ENCODE measurements at places on chromosomes 7 and 10.

- DNase-seq, result no peak
These were observed 67.8 kb upstream of the NPVF start for GRCh38 chr7:25296086-25296485.

- no peak for DNase-seq
These were observed 335.6 kb downstream of the ADK start for GRCh38 chr10:74486659-74487058.

DNA sequence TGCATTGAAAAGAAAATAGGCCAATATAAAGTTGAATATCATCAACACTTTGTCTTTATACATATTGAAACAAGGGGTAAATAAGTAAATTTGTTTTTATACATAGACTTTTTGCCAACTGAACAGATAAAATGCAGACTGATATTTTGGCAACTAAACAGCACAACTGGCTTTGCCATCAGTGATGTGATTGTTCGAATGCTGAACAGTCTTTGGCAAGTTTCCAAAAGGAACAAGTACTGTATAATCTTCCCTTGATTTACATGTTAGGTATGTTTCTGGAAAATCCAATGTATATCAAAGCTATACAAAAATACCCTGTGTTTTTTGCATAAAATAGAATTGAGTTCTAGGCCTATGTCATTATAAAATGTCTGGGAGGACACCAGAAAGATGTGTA, 18.2 kb upstream of the ANKRD1 start:
- DNase-seq, result no peak

GRCh38 chr10:123393170-123393569, 239.0 kb downstream of the BUB3 start:
- no peak for DNase-seq

DNA sequence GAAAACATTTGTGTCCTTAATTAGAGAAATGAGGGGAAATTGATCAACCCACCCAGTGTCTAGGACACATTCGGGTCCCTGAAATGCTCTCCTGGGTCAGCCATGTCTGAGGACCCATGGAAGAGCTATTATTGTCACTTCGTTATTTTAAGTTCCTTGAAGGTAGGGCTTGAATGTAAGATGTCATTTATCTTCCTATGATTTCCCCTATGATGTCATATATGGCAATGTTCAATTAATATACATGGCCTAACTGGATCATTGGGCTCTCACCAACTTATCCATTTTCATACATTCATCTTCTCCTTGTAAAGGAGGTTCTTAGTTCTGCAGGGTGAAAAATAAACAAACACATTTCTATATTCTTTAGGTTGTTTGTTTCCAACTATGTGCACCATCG, 113.0 kb upstream of the FAM171A1 start:
- no peak for DNase-seq

DNA sequence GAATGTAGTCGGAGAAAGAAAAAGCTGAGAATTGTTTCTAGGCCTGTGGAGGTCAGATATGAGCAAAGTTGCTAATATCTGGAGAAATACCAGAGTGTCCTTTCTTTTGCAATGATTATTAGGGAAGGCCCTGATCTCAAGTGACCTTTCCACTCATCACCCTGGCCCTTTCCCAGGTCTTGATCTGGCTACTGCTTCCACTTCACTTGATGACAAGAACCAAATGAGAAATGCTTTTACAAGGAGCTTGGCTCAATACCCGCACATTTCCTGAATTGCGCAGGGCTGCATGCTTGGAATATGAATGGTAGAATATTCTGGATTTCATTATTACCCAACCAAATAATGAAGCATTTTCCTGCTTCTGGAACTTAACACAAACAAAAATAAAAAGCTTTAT, 104.6 kb downstream of the ITGB8 start:
- no peak for DNase-seq

DNA sequence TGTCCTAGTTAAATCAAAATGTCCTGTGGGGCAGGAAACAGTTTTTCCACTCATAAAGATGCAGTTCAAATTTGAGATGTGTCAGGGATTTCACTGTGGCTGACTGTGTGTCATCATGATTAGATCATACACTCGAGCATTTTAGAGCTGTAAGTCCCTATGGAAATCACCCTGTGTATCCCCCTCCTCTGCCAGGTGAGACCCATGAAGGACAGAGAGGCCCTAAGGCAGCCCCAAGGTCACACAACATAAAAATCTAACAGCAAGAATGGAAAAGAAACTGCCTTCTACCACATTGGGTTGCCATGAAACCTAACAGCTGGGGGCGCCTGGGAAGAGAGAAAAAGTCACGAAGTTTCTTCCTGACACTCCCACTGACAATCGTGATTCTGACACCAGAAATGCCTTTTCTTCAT, 135.8 kb downstream of the KCNMA1 start:
- peak; percentile 55 for DNase-seq

DNA sequence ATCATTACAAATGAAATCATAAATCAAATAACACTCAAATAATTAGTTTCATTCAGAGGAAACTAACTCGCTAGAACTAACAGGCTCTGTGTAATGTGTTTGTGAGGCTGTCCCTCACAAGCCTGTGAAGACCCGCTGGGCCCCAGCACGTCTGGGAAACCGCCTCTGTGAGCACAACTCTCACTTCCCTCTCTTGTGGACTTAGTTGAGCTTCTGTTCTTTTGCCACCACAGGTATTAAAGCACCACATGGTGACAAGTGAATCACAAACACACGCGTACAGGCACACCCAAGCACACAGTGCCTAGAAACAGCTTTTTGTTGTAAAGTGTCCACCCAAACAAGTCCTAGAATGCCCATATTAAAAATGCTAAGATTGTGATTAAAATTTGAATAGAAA, 51.0 kb downstream of the ZNF777 start:
- no peak for DNase-seq

- DNase-seq, result no peak
These were observed 23.6 kb downstream of the ST8SIA6 start for GRCh38 chr10:17430647-17431355.

GRCh38 chr10:120505056-120505455, 48.0 kb downstream of the PLPP4 start:
- DNase-seq, result no peak

GRCh38 chr7:127831318-127832219, 179.6 kb downstream of the SND1 start:
- no peak for DNase-seq

DNA sequence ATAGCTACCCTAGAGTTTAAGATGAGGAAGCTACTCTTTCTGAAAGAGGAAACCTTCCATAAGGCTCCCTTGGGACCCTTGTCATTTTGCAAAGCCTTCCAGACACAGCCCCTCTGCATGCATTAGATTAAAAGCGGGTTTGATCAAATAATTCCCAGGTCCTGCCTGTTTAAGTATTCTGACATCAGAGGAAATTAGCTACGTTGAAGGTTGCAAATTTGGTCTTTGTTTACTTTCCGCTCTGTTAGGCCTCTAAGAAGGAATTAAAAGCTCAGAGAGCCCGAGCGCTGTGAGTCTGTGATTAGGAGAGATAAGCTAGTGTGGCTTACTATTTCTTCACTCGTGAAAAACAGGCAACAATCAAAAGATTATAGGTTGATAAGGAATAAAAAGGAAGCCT, 1.4 kb upstream of the THSD7A start:
- DNase-seq, result no peak

- no peak for DNase-seq
These were observed 966 bp downstream of the FBH1 start for GRCh38 chr10:5891009-5891408.

DNA sequence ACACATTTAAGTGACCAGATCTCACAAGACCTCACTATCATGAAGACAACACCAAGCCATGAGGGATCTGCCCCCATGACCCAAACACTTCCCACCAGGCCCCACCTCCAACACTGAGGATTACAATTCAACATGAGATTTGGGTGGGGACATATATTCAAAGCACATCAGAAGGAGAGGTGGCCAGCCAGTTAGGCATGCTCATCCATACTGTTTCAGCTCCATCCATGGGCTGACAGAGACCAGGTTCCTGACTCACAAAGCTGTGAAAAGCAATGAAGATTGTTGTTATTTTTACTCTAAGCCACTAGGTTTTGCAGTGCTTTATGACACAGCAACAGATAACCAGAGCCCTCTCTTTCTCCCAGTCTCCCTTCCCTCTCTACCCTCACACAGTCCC, 36.0 kb downstream of the C10orf71 start:
- DNase-seq, result no peak

DNA sequence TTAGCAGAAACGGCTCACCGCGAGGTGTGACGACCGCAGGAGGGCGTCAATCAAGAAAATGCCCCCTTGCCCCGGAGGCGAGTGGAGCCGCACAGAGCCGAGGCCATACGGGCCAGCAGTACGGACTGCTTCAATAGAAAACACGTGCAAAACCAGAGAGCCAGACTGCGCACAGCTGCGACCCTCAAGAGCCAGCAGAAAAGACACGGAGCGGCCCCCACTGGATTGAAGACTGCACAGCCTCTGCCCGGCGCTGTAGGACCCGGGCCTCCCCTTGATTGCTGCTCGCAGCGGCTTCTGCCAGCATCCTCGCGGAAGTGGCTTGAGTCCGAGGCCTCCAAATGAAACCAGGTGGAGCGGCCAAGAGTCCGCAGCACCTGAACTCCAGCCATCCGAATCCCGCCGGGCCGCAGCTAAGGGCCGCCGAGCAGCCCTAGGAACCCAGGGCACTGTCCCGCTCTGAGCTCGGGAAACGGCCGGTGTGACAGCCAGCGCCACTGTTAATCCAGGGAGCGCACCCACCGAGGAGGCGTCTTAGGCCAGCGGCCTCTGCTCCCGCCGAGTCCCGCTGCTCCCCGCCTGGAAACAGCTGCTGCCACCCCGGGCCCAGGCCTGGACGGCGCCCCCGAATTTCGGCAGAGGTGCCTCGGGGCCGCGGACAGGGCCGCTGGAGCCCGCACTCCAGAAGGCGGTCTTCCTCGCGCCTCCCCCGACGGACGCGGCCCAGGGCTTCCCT, 660 bp upstream of the HHEX start:
- DNase-seq, result no peak

DNA sequence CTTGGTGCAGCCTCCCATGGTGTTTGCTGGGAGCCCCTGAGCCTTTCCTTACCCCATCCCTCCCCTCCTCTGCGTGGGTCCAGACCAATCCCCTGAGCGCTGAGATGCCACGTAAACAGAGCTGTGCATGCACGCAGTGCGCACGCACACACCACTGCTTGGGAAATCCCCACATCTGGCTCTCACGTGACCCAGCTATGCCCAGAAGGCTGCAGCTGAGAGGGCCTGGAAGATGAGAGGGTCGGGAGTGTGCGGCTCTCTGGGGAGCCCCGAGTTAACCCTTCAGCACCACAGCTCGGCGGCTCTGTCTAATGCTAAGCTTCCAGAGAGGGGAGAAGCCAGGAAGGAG, 177.2 kb downstream of the SH3PXD2A start:
- DNase-seq, result no peak

- no peak for DNase-seq
These were observed 113.0 kb downstream of the ADAM22 start for GRCh38 chr7:88046839-88047573.

GRCh38 chr7:137142376-137142775, 201.2 kb downstream of the PTN start:
- peak; percentile 5 for DNase-seq

GRCh38 chr7:106372126-106372525, 87.3 kb upstream of the NAMPT start:
- DNase-seq, result no peak

DNA sequence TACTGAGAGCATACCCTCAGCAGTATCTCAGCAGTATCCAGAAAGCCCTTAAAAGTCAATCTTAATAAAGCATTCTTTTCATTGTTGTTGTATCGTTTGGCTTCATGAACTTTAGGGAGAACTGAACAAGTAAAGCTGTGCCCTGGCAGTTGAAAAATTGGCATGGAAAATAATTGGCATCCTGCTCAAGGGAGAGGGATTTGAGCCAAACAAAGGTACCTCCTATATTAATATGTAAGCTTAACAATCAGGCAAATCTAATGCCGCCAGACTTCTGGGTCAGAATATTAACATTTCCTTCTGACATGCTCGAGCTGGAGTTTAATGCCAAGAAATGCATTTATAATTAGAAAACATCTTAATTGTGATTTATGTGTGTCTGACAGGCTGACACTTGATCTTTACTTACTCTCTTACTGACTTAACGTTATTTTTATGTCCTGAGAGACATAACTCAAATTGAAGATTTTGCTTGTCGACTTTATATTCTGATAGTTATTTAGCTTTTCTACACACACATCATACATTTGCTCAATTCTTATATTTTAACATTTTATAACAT, 42.1 kb upstream of the PCDH15 start:
- no peak for DNase-seq

- no peak for DNase-seq
These were observed 26.4 kb downstream of the ARL4A start for GRCh38 chr7:12713625-12714378.

DNA sequence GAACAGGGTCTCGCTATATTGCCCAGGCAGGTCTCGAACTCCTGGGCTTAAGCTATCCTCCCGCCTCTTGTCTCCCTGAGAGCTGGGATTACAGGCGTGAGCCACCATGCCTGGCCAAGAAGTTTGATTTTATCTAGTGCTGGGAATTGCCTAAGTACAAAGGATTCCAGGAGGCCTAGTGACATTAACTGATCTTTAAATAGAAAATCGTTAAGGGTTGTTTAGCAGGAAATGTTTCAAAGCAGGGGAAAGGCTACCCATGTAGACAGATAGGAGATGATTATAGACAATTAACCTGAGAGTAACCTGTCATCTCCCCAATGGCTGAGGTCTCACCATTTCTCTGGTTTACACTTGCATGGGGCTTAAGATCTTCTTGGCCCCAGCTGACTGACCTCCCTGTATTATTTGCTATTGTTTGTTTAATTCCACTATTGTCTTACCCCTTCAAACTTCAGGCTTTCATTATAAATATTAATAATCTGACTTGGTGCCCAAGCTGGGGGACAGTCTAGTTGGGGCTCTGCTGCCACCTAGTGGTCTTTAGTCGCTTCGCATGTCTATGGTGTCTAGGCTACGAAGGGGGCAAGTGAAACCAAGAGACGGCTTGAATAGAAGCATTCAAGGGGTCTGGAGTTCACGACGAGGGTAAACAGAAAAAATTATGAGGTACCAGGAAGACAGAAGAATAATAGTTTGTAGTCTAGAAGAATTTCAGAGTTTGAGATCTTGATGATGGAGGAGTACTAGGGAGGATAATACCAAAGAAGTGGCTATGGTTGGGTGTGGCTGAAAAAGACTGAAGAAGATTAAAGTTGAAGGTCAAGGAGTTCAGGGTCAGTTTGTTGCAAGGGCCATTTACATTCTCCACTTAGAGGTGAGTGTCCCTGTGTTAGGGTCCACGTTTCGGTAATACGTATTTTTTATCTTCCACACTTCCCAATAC, 40.4 kb upstream of the BPGM start:
- peak; percentile 15 for DNase-seq

DNA sequence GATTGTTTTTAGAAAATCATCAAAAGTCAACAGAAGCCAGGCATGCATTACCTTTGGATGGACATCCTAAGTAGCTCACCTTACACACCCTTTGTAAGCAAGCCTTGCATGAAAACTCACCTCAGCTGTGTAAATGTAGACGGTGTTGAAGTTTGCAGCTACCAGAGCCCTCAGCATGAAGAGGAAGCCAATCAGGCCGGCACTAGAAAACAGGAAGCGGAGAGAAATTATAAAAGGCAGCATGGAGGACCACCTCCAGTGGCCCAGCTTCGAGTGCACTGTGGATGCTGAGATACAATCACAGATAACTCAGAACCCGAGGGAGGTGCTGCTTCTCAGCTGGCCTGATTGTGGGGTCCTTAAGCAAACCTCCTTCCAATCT, 75.3 kb downstream of the SVOPL start:
- no peak for DNase-seq

GRCh38 chr10:24006741-24007140, 202.2 kb upstream of the KIAA1217 start:
- DNase-seq, result no peak

- no peak for DNase-seq
These were observed 356.8 kb downstream of the PLXDC2 start for GRCh38 chr10:20173046-20173445.

- no peak for DNase-seq
These were observed 114.1 kb downstream of the CAMK1D start for GRCh38 chr10:12463459-12463838.
